ENCODE measurements at places on chromosomes 16 and 17.

- no peak for DNase-seq
Observed at GRCh38 chr17:44910231-44911106, 4.8 kb downstream of the GFAP start.

DNA sequence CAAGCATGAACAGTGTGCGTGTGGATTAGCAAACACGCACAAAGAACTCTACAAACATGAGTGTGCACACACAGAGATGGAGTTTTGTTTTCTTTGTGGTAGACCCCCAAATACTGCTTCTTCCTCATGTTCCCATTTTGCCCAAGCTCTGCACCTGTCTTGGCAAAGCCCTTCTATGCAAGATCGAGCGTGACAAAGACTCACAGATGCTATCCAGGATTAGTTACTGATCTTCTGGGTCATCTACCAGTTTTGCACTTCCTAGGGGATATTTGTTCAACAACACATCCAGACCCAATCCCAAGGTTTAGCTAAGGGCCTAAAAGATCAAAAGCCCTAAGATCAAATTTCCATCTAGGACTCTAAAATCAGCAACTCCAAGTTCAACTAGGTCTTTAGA lies 16.0 kb downstream of the LRRC36 start:
- DNase-seq, result no peak

GRCh38 chr16:66383551-66383950 lies 17.1 kb downstream of the CDH5 start:
- DNase-seq, result no peak

DNA sequence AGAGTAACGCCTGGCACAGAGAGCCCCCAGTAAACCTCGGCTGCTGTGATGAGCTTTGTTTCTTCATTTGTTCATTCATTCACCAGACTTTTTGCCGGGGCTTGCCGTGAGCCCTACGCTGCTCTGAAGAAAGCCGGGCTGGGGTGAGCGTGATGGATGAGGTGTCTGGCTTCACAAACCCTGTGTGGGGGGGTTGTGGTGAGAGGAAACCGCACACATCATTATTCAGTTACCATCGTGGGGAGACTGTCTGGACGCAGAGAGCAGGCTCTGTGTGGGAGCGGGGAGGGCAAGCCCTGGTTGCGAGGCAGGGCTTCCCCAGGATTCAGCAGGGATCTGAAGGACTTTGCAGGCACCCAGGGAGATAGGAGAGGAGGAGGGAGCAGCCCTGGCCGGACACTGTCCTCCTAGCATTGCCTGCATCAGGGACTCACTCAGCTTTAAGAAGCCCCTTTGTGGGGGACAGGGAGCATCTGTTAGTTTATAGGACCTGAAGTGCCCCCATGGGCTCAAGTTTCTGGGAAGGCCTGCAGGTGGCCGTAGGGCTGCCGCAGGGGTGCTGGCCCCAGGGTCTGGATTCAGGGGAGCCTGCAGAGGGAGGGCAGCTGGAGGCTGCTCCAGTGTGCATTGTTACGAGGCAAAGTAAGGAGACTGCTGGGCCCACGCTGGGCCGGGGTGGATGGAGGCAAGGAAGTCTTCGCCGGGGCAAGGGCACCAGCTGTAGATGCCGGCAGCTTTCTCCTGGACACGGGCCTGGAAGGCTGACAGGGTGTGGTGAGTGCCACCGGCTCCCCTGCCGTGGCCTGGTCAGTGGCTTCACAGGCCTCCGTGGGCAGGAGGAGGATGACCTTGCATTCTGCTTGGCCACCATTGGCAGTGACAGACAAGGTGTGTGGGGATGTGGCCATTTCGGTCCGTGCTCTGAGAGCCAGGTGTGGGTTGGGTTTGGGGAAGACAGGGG lies 334.5 kb downstream of the SEC14L1 start:
- no peak for DNase-seq
